Heart right ventricle (tissue), 16 donors: ENCODE measurements at places on chromosomes 5 and 9. TPM values are rescaled to one million over a fixed set of nuclear protein-coding genes. Genes with fewer than 3 reads are reported as not detected.

- no peak for DNase-seq
Observed at GRCh38 chr9:109229682-109230081, 62.6 kb upstream of the FRRS1L start.

DNA sequence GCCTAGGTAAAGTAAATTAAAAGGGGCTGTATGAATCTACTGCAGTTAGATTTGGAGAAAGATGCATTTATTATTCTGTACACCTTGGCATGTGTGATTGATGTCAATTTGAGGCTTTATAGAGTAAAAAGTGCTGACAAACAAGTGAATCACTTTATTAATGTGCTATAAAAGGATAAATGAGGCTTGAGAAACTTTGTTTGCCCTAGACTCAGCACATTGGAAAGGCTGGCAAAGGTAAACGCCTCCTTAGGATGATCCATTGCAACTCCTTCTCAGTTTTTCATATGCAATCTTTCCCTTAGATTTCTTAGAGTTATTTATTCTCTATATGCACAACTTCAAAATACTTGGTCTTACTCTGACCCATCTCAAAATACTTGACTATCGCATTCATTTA is 369.0 kb downstream of the HINT1 start:
- DNase-seq = no peak

The DNAI1 gene
- total RNA-seq = 0.09 TPM

The ANKRD34B gene
- not detected for total RNA-seq

The OMD gene
- total RNA-seq = 3.6 TPM
